ENCODE measurements at places on chromosomes 12 and 14.
A peak's percentile ranks its signal among the peaks of the same experiment; 100 is the strongest.

GRCh38 chr14:73755434-73756014 is 41.3 kb upstream of the PNMA1 start:
- DNase-seq = no peak

DNA sequence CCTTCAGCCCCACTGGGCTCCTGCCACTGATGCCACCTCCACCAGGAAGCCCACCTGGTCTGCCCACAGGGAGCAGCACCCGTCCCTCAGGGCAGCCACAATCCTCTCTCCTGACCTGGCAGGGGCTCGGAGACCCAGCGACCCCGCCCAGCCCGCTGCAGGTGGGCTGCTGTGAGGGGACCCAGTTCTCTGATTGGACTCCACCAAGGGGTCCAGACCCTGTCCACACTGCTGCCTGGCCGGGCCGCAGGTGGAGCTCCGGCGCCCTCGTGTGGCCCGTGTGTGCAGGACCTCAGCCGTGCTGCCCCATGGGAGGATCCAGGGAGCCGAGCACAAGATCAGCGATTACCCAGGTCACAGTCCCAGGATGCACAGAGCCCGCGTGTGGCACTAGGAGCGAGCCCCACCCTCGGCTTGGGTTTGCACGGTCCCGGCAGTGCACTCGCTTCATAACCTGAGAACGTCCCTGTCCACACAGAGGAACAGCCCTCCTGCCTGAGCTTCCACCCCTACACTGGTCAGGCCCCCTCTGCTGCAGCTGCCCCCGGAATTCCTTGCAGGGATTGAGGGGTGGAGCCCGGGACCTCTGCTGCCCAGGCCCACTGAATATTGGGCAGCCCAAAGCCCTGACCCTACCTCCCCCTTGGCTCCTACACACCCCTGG is 35.4 kb upstream of the TMEM179 start:
- peak; percentile 71 for DNase-seq

GRCh38 chr12:18849080-18849479 is 111.2 kb downstream of the CAPZA3 start:
- DNase-seq = no peak

DNA sequence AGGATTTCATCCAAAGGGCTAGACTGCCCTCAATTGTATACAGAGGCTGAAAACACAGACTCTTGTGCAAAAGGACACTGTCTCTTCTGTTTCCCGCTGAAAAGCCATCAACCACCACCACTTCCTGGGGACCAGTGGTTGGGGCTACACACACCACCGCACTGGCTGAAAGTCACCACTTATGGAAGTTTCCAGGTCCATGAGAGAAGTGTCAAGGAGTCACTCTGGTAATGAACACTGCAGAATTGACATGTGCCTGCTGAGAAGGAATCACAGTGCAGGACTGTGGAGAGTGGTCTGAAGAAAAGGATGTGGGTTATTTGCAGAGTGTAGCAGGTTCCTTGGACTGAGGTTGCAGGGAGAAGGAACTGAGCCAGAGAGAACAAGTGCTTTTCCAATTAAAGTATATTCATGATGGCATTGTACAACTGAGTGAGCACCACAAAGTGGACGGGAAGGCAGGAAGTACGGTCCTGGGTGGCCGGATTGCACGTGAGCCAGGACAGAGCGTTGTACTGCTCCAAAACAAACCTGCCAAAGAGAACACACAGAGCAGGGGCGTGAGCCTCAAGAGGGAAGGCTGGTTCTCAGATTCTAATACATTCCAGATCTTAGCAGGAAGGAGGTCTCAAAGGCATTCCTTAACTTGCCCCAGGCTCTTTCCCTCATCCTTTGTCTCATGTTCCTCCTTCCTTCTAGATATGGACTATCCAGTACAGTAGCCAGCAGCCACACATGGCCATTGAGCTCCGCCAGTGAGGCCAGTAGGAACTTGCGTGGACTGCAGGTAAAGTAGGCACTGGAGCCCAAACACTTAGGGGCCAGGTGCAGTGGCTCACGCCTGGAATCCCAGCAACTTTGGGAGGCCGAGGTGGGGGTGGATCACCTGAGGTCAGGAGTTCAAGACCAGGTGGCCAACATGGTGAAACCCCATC is 316.4 kb downstream of the MED13L start:
- no peak for DNase-seq

DNA sequence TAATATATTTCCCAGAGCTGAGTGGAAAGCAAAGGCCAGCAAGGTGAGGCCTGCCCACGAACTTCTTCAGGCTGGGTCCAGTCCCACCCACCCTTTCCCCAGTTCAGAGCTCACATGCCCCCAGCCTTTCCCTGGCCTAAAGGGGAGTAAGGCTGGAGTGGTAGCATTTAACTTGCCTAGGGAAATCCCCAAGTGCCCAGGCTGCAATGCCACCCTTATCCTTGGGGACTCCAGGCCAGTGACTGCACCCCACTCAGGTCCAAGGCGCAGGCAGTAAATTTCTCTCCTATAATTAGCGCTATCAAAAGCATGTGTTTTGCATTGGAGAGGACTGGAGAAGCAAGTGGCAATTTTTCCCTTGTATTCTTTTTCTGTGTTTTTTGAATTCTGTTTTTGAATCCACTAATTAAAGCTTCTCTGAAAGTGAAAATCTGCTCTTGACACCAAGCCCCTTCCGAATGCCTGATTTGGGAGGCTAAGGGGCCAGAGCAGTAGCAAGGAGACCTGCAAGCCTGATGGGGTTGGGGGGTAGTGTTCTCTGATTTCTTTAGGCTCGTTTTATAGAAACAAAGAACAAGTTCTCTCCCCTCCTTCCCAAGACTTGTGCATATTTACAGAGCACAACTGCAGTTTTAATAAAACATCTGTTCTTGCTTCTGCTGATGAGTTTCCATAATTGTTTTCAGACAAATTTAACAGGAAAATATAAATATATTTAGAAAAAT is 3.5 kb upstream of the HOXC6 start:
- DNase-seq = no peak

DNA sequence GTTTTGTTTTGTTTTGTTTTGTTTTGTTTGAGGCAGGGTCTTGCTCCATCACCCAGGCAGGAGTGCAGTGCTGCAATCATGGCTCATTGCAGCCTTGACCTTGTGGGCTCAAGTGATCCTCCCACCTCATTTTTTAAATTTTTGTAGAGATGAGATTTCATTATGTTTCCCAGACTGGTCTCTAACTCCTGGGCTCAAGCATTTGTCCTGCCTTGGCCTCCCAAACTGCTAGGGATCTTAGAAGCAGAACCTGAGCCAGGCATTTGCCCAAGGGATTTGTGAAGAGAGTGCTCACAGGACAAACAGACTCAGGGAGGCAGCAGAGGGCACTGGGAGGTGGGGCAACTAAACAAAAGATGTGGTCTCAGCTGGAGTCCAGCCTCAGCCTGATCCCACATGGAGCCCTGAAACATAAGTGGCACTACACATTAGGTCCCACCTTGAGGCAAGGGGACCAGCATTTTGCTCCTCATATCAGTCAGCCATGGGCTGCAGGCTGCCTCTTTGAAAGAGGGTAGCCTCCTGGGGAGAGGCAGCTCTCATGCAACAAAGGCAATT is 86.2 kb upstream of the CMKLR1 start:
- no peak for DNase-seq

DNA sequence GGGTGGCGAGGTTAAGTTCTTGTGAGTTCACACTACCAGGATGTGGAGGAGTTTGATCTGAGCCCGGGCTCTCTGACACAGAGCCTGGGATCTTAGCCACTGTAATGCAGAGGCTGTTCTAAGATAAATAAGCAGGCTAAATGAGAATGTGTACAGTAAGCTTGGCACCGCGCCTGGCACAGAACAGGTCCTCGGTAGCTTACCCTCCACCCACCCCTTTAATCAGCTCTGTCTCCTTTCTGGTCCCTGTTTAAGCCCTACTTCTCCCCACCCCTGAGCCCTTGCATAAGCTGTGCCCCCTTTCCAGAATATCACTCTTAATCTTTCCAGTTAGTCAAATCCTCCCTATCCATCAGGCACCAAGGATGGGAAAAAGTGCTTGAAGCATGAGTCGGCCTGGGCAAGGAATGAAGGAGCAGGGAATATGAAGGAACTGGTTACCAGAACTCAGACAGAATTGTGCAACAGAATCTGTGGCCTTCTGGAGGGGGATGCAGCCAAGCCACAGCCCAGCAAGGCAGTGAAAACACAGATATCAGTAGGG is 32.8 kb upstream of the CMKLR1 start:
- no peak for DNase-seq

DNA sequence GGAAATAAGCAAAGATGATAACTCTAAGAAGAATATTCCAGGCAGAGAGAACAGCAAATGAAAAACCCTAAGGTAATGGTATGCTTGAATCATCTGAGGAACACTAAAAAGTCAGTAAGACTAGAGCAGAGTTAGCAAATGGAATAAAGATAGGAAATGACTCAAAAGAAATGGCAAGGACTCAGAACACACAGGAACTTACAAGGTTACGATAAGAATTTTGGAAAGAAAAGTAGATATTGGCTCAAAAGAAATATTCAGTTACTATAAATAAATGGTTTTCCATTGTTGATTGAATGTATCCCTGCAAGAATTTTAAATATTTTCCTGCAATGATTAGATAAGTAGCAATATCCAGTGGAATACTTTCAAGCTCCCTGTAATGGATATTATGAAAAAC is 705.8 kb downstream of the C12orf50 start:
- no peak for DNase-seq

- DNase-seq = peak; percentile 95
Observed at GRCh38 chr14:95679998-95680735, 6.1 kb upstream of the TCL1B start.

- peak; percentile 32 for DNase-seq
Observed at GRCh38 chr14:76647697-76648298, 113.5 kb upstream of the VASH1 start.

DNA sequence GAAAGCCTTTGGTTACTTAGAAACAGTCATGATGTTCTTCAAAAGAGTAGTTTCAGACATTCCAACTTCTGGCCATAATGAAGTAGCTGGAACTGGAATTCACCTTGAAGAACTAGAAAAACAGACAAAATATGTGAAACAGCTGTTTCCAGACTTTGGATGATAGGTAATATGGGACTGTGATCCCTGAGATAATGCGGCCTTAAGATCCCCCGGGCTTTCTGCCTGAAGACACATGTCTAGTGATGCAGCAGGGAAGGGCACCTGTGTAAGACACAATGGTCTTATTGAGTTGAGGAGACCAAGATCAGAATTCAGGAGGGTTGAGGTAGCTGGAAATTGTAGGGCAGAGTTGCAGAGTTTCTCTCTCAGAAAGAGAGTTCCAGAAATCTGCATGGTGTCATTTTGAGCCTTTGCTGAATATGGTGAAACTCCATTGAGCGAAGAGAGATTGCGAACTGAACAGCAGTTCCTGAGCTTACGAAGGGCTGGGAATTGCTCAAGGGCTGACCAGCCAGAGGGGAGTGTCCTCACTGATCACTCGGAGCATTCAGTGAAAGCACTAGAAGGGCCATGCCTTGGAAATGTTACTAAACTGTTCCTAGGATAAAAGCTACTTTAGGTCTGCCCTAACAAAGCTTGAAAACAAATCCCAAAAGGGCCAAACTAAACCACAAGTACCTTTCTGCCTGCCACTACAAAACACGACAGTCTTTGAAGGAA is 41.7 kb upstream of the FRS2 start:
- no peak for DNase-seq

DNA sequence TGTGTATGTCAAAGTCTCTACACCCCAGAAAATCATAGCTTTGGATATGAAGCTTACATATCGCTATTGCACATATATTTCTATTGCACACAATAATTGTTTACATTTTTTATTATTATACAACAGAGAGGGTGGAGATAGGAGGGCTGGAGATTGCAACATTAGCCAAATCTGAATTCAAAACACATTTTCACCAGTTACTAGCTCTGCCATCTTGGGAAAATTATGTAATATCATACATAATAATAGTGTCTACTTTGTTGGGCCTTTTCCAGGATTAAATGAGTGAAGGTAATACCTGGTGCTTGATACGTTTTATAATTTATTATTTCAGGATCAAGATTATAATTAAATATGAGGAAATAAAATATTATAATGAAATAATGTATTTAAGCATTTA is 507.4 kb upstream of the TBX3 start:
- no peak for DNase-seq

DNA sequence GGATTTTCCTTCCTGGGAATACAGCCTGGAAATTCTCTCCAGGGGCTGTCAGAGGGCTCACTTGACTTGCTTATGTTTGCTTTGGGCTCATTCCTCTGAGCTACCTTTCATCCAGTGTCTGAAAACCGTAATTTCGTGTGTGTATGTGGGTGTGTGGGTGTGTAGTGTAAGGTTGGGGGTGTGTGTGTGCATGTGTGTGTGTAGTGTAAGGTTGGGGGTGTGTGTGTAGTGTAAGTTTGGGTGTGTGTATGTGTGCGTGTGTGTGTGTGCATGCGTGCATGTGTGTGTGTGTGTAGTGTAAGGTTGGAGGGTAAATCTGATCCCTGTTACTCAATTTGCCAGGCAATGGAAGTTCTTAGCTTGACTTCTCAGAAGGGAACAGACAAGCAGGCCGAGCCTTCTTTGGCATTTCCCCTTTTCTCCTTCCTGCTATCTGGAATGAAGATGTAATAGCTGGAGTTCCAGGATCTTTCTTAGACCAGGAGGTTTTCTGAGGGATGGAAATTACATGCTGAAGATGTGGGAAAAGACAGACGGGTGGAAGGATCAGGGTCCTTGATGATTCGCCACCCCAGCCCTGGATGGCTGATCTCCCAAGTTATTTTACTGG is 15.5 kb upstream of the BEGAIN start:
- no peak for DNase-seq

DNA sequence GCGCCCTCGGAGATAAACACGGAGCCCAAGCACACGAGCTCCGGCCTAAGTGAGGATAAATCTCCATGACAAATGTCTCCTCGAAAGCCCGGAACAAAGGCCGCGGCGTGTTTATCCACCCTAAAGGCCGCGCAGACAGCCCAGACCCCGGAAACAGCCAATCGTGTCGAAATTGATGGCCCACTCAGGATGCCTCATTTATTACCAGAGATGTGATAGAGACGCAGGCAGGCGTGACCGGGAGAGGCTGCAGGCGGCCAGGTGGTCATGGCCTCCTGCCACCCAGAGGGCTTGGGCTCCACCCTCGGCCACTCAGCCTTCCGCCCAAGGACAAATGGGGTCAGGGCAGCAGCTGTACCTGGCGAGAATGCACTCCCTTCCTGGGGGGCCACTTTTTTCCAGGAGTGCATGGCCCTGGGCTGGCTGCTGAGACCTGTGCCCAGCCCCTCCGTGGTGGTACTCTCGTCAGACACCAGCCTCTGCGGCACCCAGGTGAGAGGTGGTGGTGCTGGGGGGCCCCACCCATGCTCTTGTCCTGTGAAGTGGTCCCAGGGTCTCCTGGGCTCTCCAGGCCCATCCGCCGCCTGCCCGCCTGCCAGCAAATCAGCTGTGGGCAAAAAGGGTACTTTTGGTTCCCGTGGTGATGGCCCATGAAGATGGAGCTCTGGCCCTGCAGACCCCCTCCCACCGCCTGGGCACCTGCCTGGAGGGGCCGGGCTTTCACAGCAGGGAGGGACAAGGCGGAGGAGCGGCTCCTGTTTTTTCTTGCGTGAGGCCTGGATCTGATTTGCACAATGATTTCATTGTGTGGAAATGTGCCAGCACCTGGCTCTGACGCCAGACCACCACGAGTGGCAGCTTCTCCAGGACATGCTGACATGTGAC is 211.5 kb upstream of the C14orf180 start:
- peak; percentile 13 for DNase-seq
